ENCODE measurements at places on chromosomes 13 and 19.
A peak's percentile ranks its signal among the peaks of the same experiment; 100 is the strongest.

- no peaks in the 10 kb centered on the region for H3K36me3 ChIP-seq
- H3K4me3 ChIP-seq: no peak overlapping the region
- peak; percentile 94 for DNase-seq
- no peaks in the 10 kb centered on the region for H3K27me3 ChIP-seq
Observed at GRCh38 chr19:9075064-9075949, 11.6 kb upstream of the OR1M1 start.

DNA sequence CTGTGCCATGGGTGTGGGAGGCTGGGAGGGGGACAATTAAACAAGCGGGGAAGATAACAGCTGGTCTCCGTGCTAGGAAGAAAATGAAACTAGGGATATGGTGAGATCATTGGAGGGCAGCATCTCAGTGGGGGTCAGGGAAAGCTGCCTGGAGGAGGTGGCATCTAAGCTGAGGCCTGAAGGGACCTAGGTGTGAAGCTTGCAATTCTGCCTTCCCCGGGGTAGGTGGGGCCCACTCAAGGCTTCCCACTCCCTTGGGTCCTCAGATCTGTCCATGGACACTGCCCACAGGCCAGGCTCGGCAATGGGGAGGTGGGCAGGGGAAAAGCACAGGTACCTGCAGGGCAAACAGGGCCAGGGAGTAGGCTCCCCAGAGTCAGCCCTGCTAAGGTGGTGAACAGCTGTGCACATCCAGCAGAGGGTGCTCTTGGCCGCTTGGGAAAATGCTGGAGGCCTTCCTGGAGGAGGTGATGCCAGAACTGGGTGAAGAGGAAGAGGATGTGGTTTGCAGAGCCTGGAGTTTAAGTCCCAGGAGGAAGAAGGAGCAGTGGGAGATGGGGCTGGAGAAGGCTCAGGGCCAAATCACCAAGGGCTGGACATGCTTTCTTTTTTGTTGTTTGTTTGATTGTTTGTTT lies 25.7 kb upstream of the CCNE1 start:
- no peaks in the 10 kb centered on the region for H3K4me1 ChIP-seq
- H3K36me3 ChIP-seq: no peaks in the 10 kb centered on the region
- H3K4me3 ChIP-seq: no peak overlapping the region
- no peak for DNase-seq
- no peak overlapping the region for H3K27ac ChIP-seq
- no peaks in the 10 kb centered on the region for H3K27me3 ChIP-seq

- no peak for DNase-seq
- no peaks in the 10 kb centered on the region for H3K27me3 ChIP-seq
- no peak overlapping the region for H3K4me3 ChIP-seq
- H3K36me3 ChIP-seq: no peaks in the 10 kb centered on the region
- H3K4me1 ChIP-seq: no peaks in the 10 kb centered on the region
Observed at GRCh38 chr19:46618670-46619231, 6.1 kb downstream of the PTGIR start.

- no peak for DNase-seq
- peaks cover 28% of the 10 kb centered on the region for H3K36me3 ChIP-seq
- H3K4me1 ChIP-seq: peaks cover 39% of the 10 kb centered on the region
- no peak overlapping the region for H3K27ac ChIP-seq
Observed at GRCh38 chr19:15253513-15253912, 21.3 kb upstream of the EPHX3 start.

- peak; percentile 39 for DNase-seq
- no peak overlapping the region for H3K27ac ChIP-seq
- peaks cover 21% of the 10 kb centered on the region for H3K27me3 ChIP-seq
- no peaks in the 10 kb centered on the region for H3K36me3 ChIP-seq
- H3K4me3 ChIP-seq: no peak overlapping the region
Observed at GRCh38 chr19:51016798-51017683, 2.5 kb downstream of the KLK10 start.

DNA sequence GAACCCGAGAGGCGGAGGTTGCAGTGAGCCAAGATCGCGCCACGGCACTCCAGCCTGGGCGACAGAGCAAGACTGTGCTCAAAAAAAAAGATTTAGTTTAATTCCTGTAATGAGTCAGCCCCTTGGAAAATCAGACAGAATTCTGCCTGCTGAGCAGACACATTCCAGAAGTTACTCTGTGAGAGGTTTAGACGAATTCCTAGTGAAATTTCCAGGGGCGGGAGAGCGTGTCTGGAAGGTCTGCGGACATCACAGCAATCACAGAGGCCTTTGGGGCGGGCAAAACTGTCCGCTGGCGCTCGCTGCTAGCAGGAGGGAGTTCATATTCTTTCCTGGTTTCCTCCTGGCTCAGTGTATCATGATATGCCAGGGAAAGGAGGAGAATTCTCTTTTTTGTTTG lies 17.5 kb downstream of the MISP start:
- H3K4me1 ChIP-seq: no peaks in the 10 kb centered on the region
- H3K4me3 ChIP-seq: no peak overlapping the region
- H3K27me3 ChIP-seq: no peaks in the 10 kb centered on the region
- no peaks in the 10 kb centered on the region for H3K36me3 ChIP-seq

DNA sequence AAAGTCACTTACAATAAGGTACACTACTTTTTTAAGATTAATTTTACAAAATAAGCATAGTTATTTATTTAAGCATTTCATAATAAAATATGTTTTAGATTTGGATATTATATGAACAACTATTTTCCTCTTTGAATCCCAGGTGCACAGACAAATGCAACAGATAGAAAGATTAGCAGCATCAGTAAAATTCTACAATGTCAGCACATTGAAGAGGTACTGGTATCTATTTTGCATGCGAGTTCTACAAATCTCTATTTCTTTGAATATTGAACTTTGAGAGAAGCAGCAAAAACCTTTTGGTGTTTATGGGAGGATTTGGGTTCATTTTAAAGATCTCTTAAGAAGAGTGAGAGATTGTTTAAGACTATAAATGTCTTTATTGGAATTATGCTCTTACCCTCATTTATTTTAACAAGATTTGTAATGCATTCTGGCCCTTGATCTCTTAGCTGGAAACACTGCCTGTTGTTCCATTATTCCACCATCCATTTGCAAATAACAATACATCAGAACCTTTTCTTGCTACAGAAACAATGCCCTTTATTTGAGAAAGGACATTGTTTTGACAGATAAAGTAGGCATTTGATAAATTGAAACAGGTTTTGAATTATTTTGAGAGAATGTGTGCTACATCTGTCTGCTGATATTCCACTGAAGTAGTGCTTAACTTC lies 558.8 kb upstream of the KLHL1 start:
- H3K27ac ChIP-seq: no peak overlapping the region
- no peak overlapping the region for H3K4me3 ChIP-seq
- no peaks in the 10 kb centered on the region for H3K36me3 ChIP-seq
- no peaks in the 10 kb centered on the region for H3K27me3 ChIP-seq

Data from endothelial cell of umbilical vein (primary cell).